T-helper 22 cell (primary cell): ENCODE measurements at places on chromosomes 4 and X.

DNA sequence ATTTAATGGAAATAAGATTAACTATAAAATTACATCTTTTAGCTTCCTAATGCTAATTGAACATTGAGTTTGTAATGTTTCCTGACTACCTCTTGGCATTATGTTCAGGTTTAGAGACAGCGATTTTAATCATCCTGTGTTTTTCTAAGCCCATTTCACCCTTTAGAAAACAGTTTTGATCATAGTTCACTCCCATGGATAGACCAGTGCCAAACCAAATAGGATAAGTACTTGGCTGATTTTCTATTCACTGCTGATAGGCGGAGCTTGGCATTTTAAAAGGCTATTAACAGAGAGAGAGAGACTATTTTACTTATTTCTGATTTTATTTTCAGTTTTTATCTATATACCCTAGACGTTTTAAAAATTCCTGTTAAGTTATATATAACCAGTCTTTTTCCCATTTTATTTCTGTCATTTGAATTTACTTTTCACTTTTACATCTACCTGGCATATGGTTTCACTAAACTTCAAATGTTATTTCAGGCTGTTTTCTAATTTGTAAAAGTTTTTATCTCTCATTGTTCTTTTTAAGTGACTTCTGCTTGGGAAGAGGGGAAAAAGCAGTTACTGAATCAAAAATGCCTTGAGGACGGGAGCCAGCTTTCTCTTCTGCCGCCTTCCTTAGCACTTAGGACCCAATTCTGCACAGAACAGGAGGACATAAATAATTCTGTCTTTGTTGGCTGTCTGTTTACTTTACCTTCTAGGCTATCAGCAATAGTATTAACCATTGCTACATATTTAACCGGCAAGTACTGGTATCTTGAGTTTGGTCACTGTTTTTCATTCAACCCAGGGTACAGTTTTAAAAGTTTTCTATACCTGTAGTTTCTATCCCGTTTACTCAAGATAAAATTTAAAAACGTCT is 46.4 kb downstream of the SGMS2 start:
- DNase-seq = no peak

DNA sequence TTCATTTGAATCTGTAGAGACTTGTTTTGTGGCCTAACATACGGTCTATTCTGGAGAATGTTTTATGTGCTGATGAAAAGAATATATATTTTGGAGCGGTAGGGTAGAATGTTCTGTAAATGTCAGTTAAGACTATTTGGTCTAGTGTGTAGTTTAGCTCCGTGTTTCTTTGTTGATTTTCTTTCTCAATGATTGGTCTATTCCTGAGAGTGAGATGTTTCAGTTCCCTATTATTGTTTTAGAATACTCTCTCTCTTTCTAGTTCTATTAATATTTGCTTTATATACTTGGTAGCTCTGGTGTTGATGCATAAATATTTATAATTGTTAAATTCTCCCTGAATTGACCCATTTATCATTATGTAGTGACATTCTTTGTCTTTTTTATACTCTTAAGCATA is 236.5 kb downstream of the GLUD2 start:
- DNase-seq = no peak

GRCh38 chr4:13876131-13876530 is 248.6 kb upstream of the BOD1L1 start:
- DNase-seq = no peak

GRCh38 chr4:113368056-113368455 is 318.6 kb downstream of the ANK2 start:
- no peak for DNase-seq

- DNase-seq = no peak
These were observed 566.8 kb downstream of the PDHA2 start for GRCh38 chr4:96406742-96407141.

- no peak for DNase-seq
These were observed 120.6 kb upstream of the AGA start for GRCh38 chr4:177562859-177563258.

- no peak for DNase-seq
These were observed 32.9 kb upstream of the PAGE5 start for GRCh38 chrX:55187281-55187680.

DNA sequence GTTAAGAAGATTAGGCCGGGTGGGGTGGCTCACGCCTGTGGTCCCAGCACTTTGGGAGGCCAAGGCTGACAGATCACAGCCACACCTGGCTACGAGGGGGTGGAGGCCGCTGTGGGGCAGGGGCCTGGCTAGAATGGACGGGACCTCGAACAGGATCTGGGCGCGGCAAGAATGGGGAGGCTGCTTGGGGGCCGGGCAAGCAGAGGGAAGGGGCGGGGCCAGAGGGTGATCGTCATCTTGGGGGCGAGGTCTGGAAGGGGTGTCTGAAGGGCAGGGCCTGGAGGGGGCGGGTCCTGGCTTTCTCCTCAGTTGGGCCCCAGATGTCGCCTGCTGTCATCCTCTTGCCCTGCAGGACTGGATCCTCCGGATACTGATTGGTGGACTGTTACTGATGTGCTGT is 57.3 kb upstream of the ENPEP start:
- DNase-seq = no peak

- no peak for DNase-seq
These were observed 64.4 kb downstream of the AFF1 start for GRCh38 chr4:86999136-86999643.
